ENCODE measurements at places on chromosomes 13 and 19.

DNA sequence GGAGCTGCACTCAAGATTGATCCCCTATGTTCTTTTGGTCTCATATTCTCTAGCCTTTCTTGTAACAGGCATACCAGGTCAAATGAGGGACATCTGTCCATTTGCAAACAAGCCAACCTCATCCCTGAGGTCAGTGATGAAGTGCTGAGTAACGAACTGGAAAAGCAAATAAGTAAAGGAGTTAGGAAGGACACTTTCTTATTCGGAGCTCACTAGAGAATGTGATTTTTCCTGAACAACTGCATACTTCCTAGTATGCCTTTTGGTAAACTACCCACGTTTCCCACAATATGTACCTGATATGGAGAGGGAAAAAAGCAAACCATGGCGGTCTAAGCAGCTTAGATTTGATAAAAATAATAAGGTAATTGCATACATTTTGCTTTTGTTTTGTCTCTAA, 91.0 kb upstream of the MYCBP2 start:
- DNase-seq = no peak

DNA sequence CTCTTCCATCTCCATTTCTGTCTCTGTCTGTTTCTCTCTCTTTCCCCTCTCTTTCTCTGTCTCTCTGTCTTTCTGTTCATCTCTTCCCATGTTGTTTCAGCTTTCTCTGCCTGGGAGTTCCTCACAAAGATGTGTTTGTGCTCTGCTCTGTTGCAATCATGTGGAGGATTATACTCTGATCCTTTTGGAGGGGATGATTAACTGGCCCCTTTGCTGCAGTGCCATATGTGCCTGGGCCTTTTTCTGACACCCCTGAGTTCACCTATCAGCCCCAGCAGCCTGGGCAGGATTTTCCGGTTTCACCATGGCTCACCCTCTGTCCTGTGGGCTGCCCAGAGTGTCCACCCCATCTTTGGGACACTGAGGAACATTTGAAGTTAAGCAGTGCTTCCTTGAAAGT, 9.0 kb upstream of the TEX26 start:
- DNase-seq = no peak

- no peak for DNase-seq
Observed at GRCh38 chr13:29937841-29938240, 87.4 kb upstream of the UBL3 start.

GRCh38 chr13:98741741-98742435, 10.6 kb downstream of the SLC15A1 start:
- DNase-seq = no peak

DNA sequence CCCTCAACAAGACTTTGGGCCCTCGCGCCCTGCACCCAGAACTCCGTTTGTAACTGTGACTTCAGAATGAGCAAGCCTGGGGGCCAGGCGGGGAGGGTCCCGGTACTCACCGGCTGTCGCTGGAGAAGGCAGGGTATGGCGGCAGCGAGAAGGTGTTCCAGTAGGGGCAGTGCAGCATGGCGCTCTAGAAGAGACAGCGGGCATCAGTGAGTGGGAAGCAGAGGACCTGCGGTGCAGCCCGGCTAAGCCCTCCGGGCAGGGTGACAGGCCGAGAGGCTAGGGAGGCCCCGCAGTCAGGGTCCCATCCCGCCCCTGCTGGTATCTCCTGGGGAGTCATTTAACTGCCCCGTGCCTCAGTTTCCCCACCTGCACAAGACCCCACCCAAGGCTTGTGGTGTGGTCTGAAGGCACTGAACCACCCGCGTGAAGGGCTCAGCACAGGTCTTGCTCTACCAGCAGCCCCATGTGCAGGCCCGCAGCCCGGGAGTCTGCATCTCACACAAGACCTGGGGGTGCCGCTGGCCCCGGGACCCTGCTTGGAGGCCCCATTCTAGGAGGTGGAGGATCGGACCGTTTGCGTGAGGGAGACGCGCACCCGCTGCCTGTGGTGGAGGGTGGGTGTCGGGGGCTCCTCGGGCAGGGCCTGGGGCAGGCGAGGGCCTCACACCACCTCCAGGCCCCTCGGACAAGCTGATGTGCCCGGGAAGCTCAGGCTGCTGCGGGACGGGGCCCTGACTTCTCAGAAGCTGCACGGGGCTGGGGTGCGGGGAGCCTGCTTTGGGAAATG, 24.6 kb downstream of the SBNO2 start:
- DNase-seq = no peak

DNA sequence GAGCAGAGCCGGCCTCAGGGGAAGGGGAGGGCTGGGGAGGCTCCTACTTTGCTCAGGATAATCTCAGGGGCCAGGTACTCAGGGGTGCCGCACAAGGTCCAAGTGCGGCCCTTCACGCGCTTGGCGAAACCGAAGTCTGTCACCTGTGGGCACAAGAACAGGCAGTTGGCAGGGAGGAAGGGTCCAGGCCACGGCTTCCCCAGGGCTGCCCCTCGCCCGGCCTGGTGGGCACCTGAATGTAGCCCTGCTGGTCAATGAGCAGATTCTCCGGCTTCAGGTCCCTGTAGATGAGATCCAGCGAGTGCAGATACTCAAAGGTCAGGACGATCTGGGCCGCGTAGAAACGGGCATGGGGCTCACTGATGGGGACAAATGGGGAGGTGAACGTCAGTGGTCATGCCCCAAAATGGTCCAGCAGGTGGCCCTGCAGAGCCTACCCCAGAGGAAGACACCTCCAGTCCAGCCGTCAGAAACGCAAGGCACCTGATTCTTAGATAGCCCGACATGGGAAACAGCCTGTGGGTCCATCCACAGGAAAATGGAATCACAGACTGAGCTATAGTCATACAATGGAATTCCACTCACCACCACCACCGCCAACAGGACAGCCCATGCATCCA, 7.1 kb upstream of the SAMD1 start:
- DNase-seq = no peak

GRCh38 chr19:14023404-14024235, 4.3 kb upstream of the RLN3 start:
- DNase-seq = no peak

GRCh38 chr19:50706387-50706786, 13.2 kb downstream of the SHANK1 start:
- DNase-seq = no peak

DNA sequence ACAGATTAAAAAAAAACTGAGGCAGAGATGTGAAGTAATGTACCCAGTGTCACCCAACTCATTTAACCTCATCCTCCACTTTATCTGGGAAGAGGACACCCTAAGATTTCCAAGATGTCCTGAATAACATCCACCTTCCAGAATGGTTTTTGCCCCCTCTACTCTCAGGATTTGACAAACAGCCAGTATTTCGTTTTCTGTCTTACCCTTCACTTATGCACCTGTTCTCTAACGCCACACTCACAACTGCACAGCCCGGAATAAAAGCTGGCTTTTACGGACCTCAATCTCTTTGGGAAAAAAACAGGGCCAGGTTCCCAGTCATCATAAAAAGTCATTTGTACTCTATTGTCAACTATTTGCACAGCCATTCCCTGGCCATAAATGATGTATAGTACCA, 21.2 kb upstream of the CEACAM6 start:
- DNase-seq = no peak

- DNase-seq = no peak
Observed at GRCh38 chr19:47243364-47243775, 12.4 kb upstream of the BBC3 start.

DNA sequence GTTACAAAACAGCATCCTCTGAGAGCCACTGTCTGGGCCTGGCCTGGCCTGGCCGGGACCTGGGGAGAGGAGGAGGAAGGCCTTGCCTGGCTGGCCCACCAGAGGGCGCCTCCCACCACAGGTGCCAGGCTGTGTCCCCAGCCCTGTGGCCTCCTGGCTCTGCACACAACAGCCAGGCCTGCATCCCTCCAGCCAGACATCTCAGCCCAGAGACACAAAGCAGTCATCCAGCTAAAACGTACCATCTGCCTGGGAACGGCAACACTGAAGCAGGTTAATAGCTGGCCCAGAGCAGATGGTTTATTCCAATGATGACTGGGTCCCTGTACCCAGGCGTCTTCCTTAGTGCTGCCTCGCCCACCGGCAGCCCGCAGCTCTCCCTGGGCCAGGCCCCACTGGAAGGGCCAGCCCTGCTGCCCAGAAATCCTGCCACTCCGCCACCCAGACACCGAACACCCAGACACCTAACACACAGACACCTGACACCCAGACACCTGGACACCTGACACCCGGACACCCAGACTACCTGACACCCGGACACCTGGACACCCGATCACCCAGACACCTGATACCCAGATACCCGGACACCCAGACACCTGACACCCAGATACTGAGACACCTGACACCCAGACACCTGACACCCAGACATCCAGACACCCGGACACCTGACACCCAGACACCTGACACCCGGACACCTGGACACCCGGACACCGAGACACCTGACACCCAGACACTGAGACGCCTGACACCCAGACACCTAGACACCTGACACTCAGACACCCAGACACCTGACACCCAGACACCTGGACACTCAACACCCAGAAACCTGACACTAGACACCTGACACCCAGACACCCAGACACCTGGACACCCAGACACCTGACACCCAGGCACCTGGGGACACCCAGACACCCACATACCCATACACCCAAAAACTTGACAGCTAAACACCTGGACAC, 20.1 kb downstream of the C19orf12 start:
- peak; percentile 50 for DNase-seq

DNA sequence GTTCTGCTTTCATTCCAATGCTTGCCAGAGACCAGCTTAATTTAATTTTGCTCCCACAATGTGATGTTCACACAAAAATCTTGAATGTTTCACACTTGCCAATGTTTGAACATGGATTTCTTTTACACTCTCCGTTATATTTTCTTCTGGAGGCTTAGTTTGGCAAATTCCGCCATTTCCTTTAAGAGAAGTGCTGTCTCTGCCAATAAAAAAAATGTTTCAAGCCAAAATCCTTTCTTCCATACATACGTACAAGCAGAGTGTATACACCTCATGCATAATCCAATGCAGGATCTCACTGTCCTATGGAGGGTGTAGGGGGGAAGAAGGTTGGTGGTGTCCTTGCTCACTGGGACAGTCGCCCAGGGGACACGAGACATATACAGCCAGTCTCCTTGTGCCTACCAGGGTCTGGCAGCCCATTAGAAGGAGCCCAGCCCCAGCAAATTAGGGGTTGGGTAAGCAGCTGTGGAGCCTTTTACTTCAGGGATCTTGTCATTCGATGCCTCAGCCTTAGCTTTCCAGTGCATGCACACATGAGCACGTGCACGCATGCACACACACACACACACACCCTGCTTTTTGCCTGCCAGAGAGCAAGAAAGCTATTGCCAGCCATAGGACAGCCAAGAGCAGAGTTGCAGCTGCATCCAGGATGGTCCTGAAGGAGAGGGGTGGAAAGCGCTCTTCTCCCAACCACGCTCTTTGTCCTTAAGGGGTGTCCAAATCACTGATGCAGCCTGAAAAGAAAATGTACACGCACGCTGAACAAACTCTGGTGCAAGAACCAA, 208.3 kb downstream of the FOXO1 start:
- DNase-seq = no peak

DNA sequence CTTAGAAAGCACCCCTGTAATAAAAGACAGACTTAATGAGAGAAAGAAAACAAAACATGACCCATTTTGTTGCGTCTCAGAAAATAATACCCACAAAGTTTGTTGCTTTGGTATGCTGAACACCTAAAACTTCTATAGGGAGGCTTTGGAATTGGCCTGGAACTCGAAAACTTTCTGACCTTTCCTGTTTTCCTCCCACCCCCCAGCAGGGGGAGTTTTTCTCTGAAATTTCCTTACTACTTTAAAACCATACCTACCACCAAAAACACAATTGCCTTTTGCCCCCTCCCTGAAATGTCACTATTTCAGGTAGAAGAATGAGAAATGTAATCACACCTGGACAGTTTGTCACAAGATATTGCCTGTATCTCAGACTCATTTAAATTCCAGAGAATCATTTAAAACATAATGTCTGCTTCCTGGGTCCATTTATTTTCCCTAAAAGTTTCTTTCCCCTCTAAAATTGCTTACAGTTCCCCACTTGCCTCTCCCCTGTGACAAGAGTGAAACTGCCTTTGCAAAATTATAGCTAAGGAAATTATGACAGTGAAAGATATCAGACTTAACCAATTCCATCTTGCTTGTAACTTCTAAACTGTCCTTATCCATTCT, 2700.2 kb downstream of the PCDH9 start:
- no peak for DNase-seq

- no peak for DNase-seq
Observed at GRCh38 chr19:53980539-53981375, 10.7 kb upstream of the CACNG6 start.

GRCh38 chr13:35743165-35743564, 266.7 kb upstream of the MAB21L1 start:
- no peak for DNase-seq

DNA sequence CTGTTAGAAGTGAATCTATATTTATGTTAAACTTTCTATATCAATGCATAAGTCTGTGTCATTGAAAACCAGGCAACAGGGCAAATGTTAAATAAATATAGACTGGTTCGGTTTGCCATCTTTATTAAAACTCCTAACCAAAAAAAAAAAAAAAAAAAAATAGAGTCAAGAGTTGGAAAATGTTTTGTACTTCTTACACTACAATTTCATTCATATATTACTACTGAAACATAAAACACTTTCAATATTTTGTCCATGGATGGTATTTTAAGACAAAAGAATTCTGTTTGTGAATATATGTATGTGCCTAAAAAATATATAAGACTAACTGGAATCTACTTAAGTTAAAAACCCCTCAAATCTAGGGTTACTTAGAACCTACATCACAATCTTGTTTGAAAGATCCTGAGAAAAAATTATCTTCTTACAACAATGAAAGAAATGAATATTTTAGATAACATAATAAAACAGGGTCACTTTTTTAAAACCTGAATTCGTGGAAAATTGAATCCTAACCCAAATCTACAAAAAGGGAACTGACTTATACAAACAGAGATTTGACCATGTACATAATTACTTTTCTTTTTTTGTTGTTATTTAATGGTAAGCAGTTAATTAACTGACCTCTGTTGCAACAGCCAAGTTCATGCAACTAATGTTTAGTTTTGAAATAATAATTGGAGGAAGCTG, 5.1 kb downstream of the DACH1 start:
- DNase-seq = no peak

DNA sequence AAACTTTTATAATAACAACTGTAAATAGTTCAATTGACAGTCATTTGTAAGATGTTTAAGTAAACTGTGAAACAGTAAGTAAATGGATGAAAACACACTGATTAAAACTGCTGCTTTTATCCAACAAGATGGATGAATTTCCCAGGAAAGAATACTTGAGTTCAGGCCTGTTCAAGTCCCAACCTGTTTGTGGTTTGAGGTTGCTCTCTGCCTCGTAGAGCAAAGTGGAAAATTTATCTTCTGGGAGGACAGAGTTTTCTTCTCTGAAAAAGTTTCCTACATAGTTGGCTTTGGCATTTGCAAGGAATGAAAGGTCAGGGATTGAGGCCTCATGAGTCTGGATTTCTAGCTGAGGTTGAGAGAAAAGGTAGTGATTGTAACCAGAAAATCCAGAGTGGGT, 15.2 kb upstream of the ZNF543 start:
- DNase-seq = no peak

GRCh38 chr19:13012690-13013608, 17.7 kb downstream of the NFIX start:
- DNase-seq = no peak

All from AG09319 (cell line).